ENCODE measurements at places on chromosomes 3 and 15.
A peak's percentile ranks its signal among the peaks of the same experiment; 100 is the strongest.

- no peak for DNase-seq
Measured at GRCh38 chr15:61376961-61377360, 147.9 kb upstream of the RORA start.

- no peak for DNase-seq
Measured at GRCh38 chr15:43799209-43799944, 643 bp downstream of the SERINC4 start.

DNA sequence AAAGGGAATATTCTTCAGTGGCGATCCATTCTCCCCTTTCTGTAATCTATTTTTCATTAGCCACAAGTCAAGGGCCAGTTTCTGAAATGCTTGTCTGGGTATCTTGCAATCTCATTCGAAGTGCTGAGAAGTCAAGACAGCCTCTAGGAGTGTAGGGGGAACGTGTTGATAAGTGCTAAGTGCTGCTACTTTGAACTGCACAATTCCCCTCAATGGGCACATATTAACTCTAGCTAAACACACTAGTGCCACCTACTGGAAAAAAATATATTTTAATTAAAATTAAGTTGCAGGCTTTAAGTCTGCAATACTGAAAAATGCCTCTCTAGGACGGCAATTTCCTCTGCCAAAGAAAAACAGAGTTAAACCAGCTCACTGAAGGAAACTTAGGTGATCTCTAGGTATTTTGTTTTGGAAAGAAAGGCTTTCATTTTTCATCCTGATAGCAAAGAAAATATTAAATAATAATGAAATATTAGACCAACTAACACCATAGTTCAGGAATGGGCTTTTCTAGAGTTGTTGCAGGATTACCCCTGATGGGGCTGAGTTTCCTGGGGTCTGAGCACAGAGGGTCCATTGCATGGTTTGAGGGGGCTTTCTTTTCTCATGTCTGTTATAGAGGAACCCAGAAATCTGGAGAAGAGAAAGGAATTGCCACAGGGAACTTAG lies 181.9 kb upstream of the KBTBD8 start:
- DNase-seq, result peak; percentile 60

GRCh38 chr3:48478626-48479555 lies 25.1 kb downstream of the SHISA5 start:
- peak; percentile 71 for DNase-seq

DNA sequence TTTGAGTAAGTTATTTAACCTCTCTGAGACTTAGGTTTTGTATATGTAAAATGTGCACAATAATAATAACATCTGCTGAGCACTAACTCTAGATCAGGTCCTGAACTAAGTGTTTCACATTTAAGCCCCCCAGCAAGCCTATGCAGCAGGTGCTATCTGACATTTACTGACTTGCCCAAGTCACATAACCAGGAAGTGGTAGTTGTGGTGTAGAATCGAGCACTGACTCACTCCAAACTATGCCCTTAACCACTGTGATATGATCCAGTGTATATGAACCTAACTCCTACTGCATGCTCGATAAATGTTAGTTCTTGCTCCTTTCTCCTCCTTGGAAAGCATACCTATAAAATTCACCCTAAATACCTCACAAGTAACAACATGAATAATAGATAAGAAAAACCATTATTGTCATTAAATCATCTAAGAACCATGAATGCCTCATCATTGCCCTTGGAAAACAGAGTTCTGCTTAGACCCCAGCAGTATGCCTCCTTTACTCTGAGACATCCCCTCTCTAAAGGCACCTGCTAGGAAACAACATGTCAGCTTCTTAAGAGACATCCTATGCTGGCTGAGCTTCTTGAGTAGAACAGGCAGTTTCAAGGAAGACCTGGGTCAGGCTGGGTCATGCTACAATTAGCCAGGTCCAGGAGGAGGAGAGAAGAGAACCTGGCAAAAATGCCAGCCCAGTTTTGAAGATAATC lies 3.0 kb upstream of the SHC4 start:
- peak; percentile 85 for DNase-seq

DNA sequence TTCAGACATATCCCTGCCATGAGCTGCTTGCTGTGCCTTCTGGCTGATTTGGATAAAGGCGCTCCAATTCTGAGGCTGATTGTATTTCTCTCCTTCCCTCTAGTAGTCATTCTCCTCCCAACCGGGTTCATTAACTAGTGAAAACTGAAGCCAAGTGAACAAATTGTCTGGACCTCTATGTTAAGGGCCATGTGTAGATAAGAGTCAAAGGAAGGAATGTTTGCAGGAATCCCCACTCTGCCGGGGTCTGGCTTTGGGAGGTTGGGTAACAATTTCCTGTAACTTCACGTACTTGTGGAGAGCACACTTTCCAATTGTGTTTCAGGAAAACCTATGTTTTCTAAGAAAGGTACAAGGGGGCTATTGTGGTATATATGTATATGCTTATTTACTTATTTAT lies 38.2 kb upstream of the SUCLG2 start:
- DNase-seq, result no peak

GRCh38 chr3:197219619-197220018 lies 78.8 kb downstream of the DLG1 start:
- no peak for DNase-seq

DNA sequence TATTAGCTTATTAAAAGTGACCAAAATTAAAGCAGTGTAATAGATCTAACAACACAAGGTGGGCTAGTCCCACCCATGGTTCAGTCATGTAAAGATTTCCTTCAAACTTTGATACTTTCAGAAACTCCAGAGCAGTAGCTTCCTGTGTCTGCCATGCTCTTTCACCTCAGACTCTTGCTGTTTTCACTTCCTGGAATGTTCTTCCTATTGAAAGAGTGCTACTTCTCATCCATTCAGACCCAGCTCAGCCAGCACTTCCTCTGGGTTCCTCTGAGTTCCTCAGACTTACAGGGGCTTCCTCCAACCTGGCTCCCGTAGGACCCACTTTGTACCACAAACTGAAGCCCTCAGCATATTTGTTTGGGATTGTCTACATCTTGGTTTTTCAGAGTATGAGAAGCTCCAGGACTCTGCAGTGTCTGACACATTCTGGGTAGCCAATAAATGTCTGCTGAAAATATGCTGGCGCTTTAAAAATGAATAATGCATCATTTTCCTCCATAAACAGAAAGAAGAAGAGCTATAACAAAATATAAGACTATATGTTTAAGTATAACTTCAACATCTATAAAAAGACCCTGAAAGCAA lies 18.0 kb downstream of the NCEH1 start:
- DNase-seq, result no peak
